ENCODE measurements at places on chromosomes 6 and 20.

DNA sequence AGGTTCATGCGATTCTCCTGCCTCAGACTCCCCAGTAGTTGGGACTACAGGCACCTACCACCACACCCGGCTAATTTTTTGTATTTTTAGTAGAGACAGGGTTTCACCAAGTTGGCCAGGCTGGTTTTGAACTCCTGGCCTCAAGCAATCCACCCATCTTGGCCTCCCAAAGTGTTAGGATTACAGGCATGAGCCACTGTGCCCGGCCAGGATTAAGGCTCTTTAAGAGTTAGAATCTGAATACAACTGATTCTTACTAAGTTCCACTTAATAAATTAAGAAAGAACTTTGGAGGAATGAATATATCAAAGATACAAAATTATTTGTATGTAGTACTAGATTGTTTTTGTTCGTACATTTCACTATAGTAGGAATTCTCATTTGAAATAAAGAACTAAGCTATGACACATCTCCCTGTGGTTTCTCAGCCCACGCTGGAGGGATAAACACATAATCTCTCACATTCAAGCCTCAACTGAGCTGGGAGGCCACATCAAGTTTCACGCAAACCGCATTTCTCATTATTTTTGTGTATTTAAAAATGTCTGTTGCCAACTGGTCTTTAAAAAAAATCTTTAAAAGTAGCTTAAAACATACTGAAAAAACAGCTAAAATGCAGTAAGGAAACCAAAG is 34.2 kb downstream of the DTNBP1 start:
- DNase-seq = peak; percentile 16

DNA sequence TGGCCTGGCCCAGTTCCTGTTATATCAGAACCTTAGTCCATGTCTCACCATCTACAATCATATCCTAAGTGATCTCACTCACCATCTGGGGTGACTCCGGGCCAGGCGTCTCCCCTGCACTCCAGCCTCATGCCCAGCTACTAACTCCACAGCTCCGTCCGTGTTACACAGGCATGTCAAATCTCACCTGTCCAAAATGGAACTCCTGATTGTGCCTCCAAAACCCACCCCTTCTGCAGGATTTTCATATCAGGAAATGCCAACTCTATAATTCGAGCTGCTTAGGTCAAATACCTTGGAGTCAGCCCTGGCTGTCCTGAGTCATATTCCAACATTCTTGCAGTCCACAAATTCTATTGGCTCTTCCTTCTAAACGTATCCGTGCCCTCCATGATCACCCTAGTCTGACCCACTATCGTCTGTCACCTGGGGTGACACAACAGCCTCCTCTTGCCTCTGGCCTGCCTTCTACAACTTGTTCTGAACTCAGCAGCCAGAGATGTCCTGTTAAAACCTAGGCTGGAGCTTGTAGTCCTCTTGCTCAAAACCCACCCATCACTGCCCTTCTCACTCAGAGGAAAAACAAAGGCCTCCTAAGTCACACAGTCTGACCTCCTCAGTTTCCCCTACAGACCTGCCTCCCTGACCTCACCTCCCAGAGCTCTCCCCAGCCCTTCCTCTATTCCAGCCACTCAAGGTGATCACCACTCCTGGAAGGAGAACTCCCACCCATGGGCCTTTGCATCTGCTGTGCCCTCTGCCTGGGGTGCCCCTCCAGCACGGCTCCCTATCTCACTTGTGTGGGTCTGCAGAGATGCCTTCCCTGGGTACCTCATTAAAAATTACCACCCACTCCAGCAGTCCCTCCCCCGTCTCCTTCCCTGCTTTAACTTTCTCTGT is 85.3 kb upstream of the SIRPA start:
- no peak for DNase-seq

GRCh38 chr20:62668441-62669027 is 26.2 kb downstream of the SLCO4A1 start:
- DNase-seq = peak; percentile 15

GRCh38 chr20:20019123-20019522 is 2.0 kb downstream of the NAA20 start:
- no peak for DNase-seq

DNA sequence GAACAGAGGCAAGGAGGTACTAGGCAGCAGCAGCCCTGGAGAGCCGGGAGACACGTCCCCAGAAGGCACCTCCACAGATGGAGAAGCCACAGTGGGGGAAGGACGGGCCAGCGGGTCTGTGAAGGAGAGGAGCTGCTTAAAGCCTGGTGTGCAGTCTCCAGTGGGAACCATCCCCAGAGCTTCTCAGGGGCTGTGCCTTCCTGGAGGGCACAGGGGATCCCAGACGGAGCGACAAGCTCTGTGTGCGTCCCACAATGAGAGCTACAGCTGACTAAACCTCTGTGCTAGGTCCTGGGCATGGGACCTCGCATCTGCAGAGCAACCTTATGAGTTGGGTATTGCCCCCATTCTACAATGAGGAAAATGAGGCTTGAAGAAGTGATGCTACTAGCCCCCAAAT is 50.7 kb downstream of the EZR start:
- DNase-seq = no peak

DNA sequence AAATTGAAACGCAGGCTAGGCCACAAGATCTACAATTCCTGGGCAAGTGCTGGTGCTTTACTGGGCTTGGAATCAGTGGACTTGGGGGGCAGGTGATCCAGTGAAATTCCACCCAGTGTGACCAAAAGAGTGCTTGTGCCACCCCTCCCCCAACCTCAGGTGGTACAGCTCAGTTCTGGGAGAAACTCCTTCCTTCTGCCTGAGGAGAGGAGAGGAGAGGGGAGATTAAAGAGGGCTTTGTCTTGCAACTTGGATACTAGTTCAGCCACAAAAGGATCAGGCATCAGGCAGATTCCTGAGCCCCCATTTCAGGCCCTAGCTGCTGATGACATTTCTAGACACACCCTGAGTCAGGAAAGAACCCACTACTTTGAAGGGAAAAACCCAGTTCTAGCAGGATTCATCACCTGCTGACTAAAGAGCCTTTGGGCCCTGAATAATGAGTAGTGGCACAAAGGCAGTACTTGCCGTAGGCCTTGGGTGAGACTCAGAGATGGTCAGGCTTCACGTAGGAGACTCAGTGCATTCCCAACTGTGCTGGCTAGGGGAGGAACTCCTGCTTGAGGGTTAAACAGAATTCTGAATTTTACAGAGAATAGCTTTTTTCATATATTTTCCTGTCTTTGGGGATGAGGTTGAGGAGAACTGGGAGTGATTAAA is 446.7 kb downstream of the BMP2 start:
- DNase-seq = no peak

- no peak for DNase-seq
These were observed 684.6 kb downstream of the UTRN start for GRCh38 chr6:144969602-144970272.

DNA sequence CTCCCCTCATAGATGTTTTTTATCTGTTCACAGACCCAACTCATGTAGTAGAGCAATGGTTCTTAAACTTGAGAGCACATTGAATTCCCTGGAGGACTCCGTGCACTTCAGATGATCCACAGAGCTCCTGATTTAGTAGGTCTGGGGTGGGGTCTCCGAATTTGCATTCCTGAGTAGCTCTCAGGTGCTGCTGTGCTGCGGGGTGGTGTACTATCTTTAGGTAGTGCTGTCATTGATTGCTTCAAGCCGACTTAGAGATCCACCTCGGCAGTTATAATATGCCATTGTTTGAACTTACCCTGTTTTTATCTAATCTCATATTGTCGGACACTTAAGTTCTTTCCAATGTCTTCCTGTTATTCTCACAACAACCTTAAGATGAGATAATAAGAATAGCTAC is 45.0 kb downstream of the BMP2 start:
- no peak for DNase-seq

DNA sequence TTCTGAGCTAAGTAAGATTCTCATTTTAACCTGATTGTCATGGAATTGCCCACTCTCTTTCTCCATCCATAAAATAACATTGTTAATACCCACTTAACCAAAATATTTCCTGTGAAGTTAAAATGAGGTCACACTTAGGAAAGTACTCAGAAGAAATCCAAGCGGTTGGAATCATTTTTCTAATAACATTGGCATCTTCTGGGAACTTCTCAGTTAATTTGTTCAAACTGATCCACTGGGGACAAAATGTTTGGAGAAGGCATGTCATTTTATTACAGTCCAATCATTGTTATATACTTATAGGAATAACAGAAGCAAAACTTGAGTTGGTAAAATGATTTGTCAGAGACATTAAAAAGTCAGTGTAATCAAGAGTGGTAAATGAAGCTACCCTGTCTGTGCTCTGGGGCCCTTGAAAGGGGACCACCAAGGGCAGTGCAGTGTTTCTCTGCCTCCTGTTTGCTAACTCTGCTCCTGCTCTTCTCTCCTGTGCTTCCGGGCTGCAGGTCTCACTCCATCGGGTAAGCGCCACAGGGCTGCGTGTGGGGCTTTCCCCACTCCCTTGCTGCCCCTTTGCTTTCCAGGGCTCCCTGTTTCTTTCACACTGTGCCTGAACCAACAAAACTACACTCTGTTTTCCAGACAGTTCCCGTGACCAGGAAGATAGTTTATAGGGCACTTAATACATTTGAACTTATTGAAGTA is 50.1 kb downstream of the HDDC2 start:
- DNase-seq = no peak

DNA sequence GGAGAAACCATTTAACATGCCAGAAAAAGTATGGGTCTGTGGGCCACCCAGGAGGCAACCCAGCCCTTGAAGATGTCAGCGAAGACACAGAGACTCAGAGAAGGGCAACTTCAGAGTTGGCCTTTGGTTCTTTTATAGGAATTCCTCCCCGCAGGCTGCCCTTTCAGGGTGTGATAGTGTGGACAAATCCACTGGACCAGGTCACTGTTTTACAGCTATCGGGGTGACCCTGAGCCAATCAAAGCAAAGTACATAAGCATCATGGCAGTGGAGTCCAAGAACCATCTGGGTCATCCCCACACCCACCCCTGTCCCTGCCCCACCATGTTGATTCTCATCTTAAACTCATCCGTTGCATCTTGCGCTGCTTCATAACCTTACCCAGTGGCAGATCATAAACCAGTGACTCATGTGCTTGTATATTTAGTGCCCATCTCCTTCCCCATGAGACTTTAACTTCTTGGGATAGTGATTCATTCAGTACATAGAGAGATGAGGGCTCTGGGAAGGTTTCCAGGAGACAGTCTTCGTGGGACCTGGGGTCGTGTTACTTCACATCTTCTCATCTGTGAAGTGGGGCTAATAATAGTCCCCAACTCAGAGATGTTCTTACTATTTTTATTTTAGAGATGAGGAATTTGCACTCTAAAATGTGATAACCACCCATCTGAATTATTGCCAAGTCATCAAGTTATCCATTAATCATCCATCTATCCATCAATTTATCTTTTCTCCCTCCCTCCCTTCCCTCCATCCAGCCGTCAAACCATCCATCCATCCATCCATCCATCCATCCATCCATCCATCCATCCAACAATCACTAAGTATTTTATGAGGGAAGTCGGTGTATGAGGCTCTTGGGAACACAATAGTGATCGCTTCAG is 51.0 kb downstream of the EDN3 start:
- DNase-seq = no peak

DNA sequence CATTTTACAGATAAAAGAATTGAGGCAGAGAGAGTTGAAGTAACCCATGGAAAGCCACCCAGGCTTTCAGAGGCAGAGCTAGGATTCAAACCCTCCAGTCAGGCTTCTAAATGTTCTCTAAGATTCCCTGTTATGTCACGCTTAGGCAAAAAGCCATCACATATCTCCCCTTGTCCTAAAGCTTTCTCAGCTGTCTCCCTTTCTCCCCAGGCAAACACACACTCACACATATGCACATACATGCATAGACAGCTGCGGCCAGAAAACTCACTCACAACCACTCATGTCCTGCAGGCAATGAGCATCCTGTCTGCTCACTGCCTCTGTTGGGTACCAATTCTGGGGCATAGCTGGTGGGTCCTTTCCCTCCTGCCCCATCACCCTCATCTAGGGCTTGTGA is 595.9 kb upstream of the CHD6 start:
- no peak for DNase-seq

DNA sequence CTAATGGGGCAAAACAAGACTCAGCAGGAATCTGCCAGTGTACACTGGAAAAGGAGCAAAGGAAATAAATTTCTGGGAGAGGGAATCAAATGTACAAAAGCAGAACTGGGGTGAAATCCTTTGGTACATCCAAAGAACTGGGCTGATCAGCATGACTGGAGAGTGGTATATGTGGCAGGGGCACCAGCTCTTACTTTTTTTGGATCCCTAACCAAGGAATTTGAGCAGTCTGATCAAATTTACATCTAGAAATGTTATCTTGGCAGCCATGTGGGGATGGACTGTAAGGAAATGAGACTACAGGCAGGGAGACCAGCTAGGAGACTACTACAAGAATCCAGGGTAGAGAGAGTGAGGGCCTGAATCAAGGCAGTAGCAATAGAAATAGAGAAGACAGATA is 1.2 kb upstream of the ZSCAN31 start:
- DNase-seq = no peak

DNA sequence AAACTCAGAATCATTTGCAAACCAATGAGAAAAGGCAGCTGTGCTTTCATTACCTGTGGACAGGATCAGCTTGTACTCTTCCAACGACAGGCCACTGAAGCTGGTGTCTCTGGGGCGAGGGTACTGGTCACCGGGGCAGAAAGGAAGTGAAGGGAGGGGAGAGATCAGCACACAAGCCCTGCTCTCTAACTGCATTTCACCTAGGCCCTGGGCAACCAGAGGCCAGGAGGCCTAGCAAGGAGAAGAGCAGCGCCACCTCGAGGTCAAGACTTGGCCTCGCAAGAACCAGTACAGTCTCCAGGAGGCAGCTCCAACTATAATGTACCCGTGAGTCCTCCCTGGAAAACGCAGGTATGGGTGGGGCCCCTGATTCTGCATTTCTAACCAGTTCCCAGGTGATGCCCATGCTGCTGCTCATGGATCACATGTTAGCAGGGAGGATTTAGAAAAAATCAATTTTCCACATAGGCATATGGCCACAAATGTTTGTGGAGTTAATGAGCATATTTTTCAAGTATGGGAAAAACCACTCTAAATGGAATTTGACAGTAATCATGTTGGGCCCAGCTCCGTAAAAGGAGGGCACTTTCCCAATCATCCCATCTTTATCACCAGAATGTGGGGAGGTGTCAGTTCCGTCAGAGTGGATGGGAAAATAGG is 11.0 kb downstream of the UQCC2 start:
- peak; percentile 67 for DNase-seq

- DNase-seq = no peak
These were observed 44.2 kb upstream of the ESR1 start for GRCh38 chr6:151763303-151763702.

GRCh38 chr6:170407200-170407599 is 100.6 kb downstream of the FAM120B start:
- DNase-seq = no peak

Measured in AML-193 (cell line).